Keratinocyte (primary cell): ENCODE measurements at places on chromosomes 7 and 10. TPM values are rescaled to one million over a fixed set of nuclear protein-coding genes. Genes with fewer than 3 reads are reported as not detected.
A peak's percentile ranks its signal among the peaks of the same experiment; 100 is the strongest.

GRCh38 chr10:78763651-78764395, 304.9 kb upstream of the ZMIZ1 start:
- no peak overlapping the region for H3K4me3 ChIP-seq
- H3K36me3 ChIP-seq: no peaks in the 10 kb centered on the region
- H3K27me3 ChIP-seq: peaks cover 13% of the 10 kb centered on the region
- no peak for DNase-seq
- no peak overlapping the region for H3K27ac ChIP-seq

GRCh38 chr10:105837951-105838350, 1196.9 kb downstream of the SORCS3 start:
- no peaks in the 10 kb centered on the region for H3K36me3 ChIP-seq
- H3K4me1 ChIP-seq: no peaks in the 10 kb centered on the region
- no peaks in the 10 kb centered on the region for H3K27me3 ChIP-seq
- no peak for DNase-seq
- no peak overlapping the region for H3K27ac ChIP-seq
- no peak overlapping the region for H3K4me3 ChIP-seq

Gene ZNF12
- polyA plus RNA-seq: 7.6 to 12.5 TPM (median 12.3 TPM) in 3 replicates

GRCh38 chr7:101128040-101128834, 1.3 kb downstream of the SERPINE1 start:
- H3K4me3 ChIP-seq: peak overlapping the region; percentile 78
- H3K27me3 ChIP-seq: no peaks in the 10 kb centered on the region

DNA sequence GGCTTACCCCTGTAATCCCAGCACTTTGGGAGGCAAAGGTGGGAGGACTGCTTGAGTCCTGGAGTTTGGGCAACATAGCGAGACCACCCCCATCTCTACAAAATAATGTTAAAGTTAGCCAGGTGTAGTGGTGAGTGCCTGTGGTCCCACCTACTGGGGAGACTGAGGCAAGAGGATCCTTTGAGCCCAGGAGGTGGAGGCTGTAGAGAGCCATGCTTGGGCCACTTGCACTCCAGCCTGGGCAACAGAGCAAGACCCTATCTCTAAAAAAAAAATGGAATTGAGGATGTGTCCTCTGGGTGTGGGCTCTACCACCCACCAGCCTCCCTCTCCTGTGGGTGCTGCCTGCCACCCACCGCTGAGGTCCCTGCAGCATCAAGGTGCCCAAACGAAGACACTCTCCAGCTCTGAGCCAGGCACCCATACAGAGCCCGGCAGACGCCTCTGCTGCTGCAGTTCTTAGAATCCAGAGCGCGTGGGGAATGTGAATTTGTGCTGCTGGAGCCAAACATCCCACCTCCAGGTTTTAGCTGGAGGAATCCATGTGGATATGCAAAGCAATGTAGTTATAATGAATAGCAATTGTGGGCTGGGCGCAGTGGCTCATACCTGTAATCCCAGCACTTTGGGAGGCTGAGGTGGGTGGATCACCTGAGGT, 176.0 kb upstream of the TNRC18 start:
- no peak overlapping the region for H3K4me3 ChIP-seq
- peak overlapping the region; percentile 2 for H3K27ac ChIP-seq
- H3K4me1 ChIP-seq: peaks cover 41% of the 10 kb centered on the region
- DNase-seq: no peak

Gene ZNF804B
- polyA plus RNA-seq: not detected in 3 replicates

Gene CRYGN
- not detected in 3 replicates for polyA plus RNA-seq

Gene CALCR
- polyA plus RNA-seq: not detected in 3 replicates

- H3K27me3 ChIP-seq: no peaks in the 10 kb centered on the region
- no peaks in the 10 kb centered on the region for H3K4me1 ChIP-seq
- no peaks in the 10 kb centered on the region for H3K36me3 ChIP-seq
These were observed 503.8 kb downstream of the GRID1 start for GRCh38 chr10:85862771-85863170.

DNA sequence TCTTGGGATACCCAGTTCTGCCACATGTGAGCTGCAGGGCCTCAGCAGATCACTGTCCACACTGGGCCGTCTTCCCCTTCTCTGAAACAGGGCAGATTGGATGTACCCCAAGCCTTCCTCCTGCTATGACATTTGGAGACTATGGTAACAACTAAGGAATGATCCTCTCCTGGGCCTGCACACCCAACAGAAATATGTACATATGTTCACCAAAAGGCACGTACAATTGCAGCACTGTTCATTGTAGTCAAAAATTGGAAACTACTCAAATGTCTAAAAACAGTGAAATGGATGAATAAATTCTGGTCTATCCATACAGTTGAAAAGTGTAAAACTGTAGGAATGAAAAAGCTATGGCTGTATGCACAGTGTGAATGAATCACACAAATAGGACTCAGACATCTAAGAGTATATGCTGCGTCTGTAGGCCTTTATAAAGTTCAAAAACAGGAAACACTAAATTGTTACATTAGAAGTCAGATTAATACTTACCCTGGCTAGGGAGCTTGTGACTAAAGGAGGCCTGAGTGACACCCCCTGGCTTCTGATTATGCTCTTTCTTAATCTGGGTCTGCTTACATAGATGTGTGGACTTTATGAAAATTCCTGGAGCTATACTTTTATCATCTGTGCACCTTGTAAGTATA, 16.1 kb upstream of the XPNPEP1 start:
- no peak for DNase-seq
- no peak overlapping the region for H3K27ac ChIP-seq
- no peaks in the 10 kb centered on the region for H3K36me3 ChIP-seq
- H3K27me3 ChIP-seq: no peaks in the 10 kb centered on the region
- H3K4me1 ChIP-seq: no peaks in the 10 kb centered on the region
- no peak overlapping the region for H3K4me3 ChIP-seq

- no peaks in the 10 kb centered on the region for H3K27me3 ChIP-seq
- H3K27ac ChIP-seq: no peak overlapping the region
- H3K36me3 ChIP-seq: no peaks in the 10 kb centered on the region
- H3K4me1 ChIP-seq: peaks cover 5% of the 10 kb centered on the region
- no peak overlapping the region for H3K4me3 ChIP-seq
- no peak for DNase-seq
These were observed 88.7 kb downstream of the HIP1 start for GRCh38 chr7:75650062-75650461.

DNA sequence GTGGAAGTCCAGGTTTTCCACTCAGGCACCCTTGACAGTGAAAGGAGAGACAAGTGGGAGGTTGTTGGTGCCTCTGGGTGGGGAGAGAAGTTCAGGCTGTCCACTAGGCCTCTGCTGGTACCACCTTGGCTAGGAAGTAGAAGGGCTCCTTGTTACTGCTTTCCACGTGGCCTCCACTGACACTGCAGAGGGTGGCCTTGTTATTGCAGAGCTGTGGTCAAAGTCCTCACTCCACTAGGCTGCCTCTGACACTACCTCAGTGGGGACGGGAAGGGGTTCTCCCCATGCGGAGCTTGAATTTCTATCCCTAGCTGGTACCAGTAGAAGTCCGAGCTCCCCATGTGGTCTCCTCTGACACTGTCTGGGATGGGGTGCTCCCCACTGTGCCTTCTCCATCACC, 14.9 kb upstream of the STOX1 start:
- no peak for DNase-seq
- H3K4me1 ChIP-seq: peaks cover 11% of the 10 kb centered on the region
- H3K27me3 ChIP-seq: no peaks in the 10 kb centered on the region
- no peak overlapping the region for H3K27ac ChIP-seq
- no peaks in the 10 kb centered on the region for H3K36me3 ChIP-seq

DNA sequence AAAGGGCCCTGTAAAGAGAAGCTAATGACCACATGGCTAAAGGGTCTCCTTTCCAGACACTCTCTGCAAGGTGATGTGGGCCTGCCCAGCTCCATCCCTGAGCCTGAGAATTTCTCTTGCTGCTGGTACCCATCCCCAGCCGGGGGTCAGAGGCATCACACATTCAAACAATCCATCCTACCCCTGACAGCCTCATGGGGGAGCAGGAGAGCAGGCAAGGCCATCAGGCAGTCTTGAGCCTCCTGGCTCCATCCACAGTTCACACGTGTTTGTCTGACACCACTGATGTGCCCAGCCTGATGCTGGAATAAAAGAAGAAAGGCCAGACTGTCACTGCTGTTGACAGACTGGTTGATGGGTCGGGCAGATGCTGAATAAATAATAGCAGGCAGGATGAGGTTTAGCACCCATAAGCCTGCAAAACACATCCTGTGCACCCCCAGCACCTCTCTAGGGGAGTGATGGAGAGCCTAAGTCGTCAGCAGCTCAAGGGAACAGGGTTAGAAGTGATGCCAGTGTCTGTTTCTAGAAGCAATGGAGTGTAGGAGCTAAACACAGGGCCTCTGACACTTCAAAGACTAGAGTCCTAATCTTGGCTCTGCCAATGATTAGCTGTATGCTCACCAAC, 43.5 kb downstream of the TLL2 start:
- no peaks in the 10 kb centered on the region for H3K4me1 ChIP-seq
- no peak for DNase-seq
- H3K4me3 ChIP-seq: no peak overlapping the region
- no peak overlapping the region for H3K27ac ChIP-seq
- peaks cover 15% of the 10 kb centered on the region for H3K27me3 ChIP-seq
